Immature natural killer cell (primary cell): ENCODE measurements at places on chromosomes 6 and 20. TPM values are rescaled to one million over a fixed set of nuclear protein-coding genes. Genes with fewer than 3 reads are reported as not detected.

TP53TG5 gene
- polyA plus RNA-seq: 0.22 TPM

PPP1R14C gene
- polyA plus RNA-seq: 0.38 TPM

MAP7 gene
- polyA plus RNA-seq: 0.07 TPM

HLA-DRB5 gene
- 16.0 TPM for polyA plus RNA-seq

SNAP91 gene
- not detected for polyA plus RNA-seq

OPN5 gene
- polyA plus RNA-seq: not detected

PDE10A gene
- not detected for polyA plus RNA-seq

C6orf141 gene
- polyA plus RNA-seq: not detected

GRCh38 chr6:25655723-25656122 is 3.7 kb downstream of the SCGN start:
- no peak for DNase-seq

GRCh38 chr20:36836591-36837269 is 39.2 kb upstream of the TLDC2 start:
- peak; percentile 12 for DNase-seq

GRCh38 chr6:42692137-42692911 is 30.1 kb downstream of the PRPH2 start:
- no peak for DNase-seq

DNA sequence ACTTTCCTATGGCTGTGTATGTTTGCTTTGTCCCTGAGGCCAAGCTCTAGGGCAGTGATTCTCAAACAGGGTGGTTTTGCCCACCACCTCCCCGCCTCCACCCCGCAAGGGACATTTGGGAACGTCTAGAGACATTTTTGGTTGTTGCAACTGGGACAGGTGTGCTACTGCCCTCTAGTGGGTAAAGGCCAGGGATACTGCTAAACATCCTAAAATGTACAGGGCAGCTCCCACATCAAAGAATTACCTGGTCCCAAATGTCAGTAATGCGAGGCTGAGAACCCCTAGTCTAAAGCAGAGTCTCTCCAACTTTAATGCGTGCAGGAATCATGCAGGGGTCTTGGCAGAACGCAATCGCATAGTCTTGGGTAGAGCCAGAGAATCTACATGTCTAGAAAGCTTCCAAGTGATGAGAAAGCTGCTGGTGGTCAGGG is 5.1 kb downstream of the KCNS1 start:
- peak; percentile 54 for DNase-seq

- DNase-seq: no peak
Observed at GRCh38 chr20:21203088-21203656, 77.3 kb downstream of the KIZ start.

- DNase-seq: no peak
Observed at GRCh38 chr6:140542863-140543262, 1168.4 kb upstream of the CITED2 start.

DNA sequence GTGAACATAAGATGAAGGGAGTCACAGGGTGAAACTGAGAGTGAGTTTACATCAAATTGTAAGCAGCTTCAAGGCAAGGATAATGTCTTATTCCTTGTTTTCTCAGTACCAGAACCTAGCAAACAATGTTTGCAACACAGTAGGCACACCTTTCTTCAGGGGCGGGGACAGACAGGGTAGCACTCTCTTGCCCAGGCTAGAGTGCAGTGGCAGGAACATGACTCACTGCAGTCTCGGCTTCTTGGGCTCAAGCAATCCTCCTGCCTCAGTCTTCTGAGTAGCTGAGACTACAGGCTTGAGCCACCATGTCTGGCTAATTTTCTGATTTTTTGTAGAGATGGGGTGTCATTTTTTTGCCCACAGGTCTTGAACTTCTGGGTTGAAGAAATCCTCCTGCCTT is 299.8 kb downstream of the CD83 start:
- no peak for DNase-seq

DNA sequence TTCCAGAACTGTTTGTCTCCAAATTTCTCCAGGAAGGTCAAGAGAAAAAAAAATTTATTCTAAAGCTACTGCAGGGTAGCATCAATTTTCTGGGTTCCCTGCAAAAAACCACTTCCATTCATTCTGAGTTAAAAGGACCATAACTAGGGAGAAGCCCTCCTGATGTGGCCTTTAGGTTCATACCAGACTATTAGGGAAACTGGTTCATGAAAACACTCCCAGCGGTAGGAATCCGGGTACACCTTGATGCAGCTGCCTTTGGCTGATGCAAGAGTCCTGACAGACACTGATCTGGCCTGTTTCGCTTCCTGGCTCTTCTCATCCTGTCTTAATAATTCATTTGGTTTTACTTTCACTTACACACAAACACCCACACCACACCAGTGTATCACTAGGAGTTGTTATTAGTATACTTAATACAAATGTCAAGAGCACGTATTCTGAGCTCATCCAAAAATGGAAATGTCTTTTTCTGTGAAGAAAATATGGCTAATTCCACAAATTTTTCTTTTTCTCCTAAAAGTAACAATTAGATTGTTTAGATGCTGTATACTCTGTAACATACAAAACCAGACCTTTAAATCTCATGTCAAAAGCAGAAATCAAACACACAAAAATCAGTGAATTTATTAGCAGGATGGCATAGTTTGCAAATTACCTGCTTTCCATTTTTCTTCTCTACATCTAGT is 38.4 kb upstream of the ARHGAP18 start:
- peak; percentile 69 for DNase-seq

GRCh38 chr6:162230147-162230752 is 497.3 kb downstream of the PRKN start:
- no peak for DNase-seq

DNA sequence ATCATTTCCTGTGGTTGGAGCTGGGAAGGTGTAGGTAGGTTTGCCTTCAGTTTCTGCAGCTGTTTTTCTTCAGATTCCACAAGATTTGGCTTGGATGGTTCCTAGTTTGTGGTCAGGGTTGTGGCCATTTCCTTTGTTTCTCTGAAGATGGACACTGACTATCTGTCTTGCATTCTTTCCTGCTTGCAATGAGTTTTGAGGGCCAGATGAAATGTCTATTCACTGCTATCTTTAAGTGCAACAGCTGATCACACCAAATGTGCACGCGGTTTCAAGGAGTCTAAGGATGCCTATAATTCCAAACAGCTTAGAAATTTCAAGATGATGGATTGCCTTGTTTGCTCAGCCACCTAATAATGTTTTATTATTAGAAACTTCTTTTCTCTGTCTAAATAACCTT is 28.4 kb downstream of the IL20RA start:
- DNase-seq: no peak

DNA sequence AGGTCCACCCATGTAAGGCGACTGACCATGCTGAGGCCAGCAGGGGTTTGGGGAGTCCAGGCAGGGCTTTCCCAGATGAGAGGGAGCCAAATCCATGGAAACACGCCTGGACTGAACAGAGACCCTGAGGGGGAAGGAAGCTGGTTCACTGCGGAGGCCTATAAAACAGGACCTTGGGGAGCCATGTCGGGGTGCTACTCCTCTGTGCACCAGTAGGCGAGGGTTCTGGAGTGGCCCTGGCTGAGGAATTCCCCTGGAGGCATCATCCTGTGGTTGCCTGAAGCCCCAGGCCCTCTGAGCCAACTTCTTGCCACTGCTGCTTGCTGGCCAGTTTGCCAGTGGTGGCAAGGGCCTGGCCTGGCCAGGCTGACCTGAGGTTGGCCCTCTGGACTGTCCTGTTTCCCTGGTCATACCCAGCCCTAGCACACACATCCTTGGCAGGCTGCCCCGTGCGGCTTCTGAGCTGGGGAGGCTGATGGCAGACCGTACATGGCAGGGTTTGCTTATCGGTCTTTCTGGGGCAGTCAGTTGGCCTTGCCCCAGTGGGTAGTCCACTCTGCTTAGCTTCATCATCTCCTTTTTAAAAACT is 2.2 kb upstream of the LRRN4 start:
- DNase-seq: no peak

GRCh38 chr6:122484760-122485159 is 13.2 kb upstream of the SERINC1 start:
- no peak for DNase-seq

DNA sequence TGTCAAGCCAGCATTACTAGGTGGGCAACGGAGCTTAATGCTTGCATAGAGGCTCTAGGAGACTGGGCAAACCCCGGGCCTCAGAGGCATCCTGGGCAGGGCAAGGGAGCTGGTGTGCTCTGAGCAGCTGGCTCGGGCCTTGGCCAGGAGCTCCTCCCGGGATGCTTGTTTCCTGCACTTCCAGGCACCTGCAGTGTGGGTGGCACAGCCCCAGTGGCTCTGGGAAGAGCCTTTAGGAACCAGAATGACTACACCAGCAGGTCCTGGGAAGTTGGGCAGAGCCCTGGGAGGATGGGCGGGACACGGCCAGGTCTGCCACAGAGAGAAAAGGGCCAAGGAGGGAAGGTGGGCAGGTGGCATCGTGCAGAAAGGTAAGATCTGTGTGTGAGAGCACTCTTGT is 80.4 kb upstream of the CD93 start:
- no peak for DNase-seq
